ENCODE measurements at places on chromosomes 1 and 21.
A peak's percentile ranks its signal among the peaks of the same experiment; 100 is the strongest.

- no peak for DNase-seq
Measured at GRCh38 chr1:51000651-51001050, 30.6 kb downstream of the CDKN2C start.

DNA sequence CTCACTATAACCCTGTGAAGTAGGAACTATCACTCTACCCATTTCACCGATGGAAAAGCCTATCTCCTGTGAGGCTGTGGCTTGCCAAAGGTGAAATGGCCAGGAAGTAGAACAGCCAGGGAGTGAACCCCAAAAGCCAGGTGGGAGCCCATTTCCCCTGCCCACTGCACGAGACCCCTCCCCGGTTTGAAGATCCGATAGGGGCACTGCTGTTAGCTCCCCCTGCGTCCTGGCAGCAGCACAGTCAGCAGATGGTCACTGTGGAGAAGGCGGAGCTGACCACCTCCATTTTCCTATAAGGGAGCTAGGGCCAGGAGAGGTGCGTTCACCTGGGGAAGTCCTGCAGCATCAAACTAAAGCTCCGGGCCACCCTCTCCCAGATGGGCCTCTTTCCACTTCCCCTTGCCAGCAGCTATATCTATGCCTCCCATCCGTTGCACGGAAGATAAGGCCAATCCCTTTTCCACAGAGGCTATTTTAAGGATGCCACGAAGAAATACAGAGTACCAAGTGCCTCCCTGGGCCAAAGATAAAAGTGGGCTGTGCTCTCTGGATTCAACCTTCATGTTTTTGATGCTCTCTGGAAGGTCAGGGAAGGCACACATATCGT lies 7.8 kb downstream of the ERG start:
- DNase-seq = no peak

- DNase-seq = no peak
Measured at GRCh38 chr1:185896863-185897262, 162.7 kb downstream of the HMCN1 start.

- DNase-seq = no peak
Measured at GRCh38 chr1:26780344-26780957, 7.3 kb upstream of the PIGV start.

GRCh38 chr1:245988393-245989078 lies 518.5 kb downstream of the SMYD3 start:
- no peak for DNase-seq

DNA sequence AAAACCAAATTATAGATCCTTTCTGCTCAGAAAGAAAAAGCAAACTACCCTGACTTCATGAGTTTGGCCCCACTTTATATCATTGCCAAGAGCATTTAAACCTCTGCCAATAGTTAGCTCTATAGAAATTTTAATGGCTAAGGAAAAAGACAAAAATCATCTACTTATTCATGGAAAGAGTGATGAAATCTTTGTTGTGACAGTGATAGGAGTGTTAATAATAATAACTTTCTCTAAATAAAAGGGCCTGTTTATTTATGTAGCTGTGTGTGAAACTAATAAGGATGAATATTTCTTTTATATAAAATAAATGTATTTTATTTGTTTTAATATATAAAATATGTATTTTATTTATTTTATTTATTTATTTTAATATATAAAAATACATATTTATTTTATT lies 6.4 kb downstream of the CHODL start:
- no peak for DNase-seq

DNA sequence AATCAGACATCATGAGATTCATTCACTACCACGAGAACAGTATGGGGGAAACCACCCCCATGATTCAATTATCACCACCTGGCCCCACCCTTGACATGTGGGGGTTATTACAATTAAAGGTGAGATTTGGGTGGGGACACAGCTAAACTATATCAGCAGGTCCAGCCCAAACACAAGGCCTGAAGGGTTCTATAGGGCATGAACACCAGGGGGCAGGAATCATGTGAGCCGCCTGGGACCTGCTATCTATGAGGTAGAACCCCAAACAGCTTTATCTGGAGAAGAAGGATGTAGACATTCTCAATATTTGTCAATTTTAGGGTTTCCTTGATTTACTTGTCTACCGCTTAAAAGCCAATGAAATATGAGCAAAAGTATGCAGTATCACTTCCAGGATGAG lies 294.9 kb upstream of the DEPDC1 start:
- no peak for DNase-seq

DNA sequence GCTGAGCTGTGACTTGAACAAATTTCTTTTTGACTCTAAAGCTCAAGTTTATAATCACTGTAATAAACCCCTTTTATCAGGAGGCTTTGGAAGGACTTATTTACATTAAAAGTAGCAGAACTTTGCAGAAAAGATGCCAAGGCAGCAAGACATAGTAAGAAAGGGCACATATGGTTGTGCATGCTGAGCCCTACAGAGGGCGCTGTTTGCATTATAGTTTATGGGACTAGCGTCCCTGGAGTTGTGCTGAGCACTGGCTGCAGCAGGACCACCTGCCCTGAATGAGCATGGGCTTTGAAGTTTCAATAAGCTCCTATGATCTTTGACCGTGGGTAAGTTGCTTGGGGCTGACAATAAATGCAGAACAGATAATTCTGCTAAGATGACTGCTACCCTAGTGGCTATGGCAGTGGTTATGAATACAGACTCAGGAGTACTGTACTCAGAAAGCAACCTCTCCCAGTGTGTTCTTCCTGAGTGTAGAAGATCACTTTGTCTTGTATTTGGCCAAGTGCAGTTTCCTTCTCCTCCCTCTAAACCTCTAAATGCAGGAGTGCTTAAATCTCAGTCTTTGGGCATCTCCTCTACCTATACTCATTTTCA lies 45.4 kb upstream of the USP1 start:
- DNase-seq = peak; percentile 45

DNA sequence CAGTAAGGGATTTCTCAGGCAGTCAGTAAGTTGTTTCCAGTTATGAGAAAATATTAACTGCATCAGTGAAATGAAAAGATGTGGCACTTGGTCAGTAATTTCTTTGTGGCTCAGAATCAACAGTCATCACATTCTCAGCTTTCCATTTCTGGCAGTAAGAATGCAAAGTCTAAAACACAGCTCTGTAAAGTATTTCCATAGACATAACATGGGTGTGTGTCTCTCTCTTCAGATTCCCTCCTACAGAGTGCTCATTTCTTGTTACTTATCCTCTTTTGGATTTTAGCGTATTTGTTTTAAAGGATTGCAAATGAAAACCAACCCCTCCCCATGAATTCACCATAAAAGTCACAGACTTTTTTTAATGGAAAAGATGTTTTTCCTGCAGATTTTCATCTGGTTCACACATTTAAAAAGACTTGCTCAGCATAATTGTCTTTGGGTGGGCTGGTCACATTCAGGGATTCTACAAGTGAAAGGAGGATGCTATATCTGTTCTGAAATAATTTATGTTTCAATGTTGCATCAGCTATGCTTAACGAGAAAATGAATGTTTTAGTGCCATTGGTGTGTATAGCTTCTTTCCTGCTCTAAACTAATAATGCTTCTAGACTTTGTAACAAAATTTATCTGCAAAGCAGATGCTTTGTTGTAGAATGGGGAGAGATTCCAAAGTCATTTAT lies 34.6 kb upstream of the CD55 start:
- DNase-seq = no peak

DNA sequence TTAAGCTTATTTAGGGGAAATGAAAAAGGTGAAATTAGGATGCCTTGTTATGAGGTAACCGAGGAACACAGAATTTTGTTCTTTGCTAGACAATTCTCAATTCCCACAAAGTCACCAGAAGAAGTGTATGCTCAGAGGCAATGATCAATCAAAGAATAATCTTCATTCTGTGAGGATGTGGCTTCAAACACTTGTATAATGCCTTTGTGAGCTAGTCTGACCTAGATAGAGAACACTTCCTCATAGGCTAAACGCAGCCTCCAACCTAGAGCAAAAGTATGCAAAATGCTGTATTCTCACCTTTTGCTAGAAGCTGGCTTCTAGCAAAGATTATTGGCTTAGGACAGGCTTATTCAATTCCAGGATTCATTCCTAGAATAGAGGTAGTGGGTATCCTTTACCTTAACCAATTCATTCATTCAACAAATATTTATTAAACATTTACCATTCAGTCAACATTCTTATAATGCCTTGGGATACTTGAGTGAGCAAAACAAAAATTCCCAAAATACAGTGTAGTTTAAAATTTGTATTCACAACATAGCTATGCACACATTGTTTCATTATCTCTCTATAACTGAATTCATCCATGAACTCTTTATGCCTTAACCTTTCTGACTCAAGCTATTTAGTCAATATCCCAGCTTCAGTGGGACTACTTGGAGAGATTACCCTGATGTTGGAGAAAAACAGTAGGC lies 530.2 kb downstream of the PTPRC start:
- no peak for DNase-seq

GRCh38 chr1:227789084-227790033 lies 26.1 kb upstream of the PRSS38 start:
- no peak for DNase-seq

DNA sequence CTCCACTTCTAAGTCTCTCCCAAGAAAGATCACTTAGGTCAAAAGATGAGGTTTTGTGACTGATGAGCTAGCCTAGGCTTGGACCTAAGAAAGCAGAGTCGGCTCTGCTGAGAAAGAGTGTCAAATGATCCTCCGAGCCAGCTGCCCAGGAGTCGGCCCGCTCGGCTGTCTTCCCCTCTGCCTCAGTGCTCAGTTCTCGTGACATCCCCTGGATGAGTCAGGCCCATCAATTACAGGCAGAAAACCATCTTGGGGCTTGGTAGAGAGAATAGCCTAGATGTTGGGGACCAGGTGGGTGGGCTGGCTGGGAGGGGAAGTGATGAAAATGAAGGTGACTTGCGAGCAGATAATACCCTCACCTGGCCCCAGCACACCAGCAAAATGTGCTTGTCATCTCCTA lies 60.5 kb downstream of the SLC66A1 start:
- DNase-seq = no peak

- DNase-seq = no peak
Measured at GRCh38 chr1:59731591-59731990, 83.2 kb upstream of the HOOK1 start.

DNA sequence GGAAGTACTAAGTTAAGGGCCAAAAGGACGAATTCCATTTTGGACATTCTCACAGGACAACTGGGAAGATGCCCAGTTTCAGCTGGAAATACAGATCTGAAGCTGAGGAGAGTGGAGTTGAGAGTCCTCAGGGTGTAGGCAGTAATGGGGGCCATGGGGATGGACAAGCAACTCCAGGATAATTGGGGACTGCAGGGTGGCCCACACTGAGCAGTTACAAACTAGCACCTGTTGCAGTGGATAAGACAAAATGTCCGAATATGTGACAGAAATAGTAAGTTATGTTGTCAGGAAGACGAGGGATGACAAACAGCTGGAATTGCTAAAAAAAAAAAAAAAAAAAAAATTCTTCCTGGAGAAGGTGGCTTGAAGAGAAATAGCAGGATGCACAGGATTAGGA lies 34.6 kb upstream of the KANK4 start:
- DNase-seq = no peak

DNA sequence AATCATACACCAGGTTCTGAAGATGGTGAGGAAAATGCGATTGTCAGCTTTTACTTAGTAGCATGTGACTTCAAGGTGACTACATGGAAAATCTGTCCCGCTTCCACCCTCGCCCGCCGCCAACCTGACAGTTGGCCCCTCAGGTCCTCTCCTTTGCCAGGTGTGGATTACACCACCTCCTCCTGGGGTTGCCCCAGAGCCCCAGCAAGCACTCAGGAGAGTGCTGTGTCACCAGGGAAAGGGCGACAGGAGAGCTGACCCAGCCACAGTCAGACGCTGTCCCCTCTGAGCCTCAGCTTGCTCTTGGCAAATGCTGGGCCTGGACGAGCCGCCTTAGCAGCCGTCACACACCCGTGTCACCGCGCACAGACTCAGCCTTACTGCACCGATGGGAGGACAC lies 17.9 kb downstream of the PTTG1IP start:
- peak; percentile 36 for DNase-seq

- DNase-seq = no peak
Measured at GRCh38 chr21:35637431-35637830, 422.9 kb downstream of the SETD4 start.

GRCh38 chr1:92736395-92736794 lies 48.5 kb downstream of the EVI5 start:
- no peak for DNase-seq

GRCh38 chr1:174812016-174812415 lies 187.7 kb upstream of the CACYBP start:
- DNase-seq = no peak

GRCh38 chr1:238658763-238659162 lies 727.6 kb upstream of the CHRM3 start:
- DNase-seq = no peak

GRCh38 chr1:151108331-151108730 lies 37.8 kb downstream of the GABPB2 start:
- DNase-seq = no peak

- DNase-seq = peak; percentile 84
Measured at GRCh38 chr1:43763497-43763973, 56.2 kb downstream of the ST3GAL3 start.

DNA sequence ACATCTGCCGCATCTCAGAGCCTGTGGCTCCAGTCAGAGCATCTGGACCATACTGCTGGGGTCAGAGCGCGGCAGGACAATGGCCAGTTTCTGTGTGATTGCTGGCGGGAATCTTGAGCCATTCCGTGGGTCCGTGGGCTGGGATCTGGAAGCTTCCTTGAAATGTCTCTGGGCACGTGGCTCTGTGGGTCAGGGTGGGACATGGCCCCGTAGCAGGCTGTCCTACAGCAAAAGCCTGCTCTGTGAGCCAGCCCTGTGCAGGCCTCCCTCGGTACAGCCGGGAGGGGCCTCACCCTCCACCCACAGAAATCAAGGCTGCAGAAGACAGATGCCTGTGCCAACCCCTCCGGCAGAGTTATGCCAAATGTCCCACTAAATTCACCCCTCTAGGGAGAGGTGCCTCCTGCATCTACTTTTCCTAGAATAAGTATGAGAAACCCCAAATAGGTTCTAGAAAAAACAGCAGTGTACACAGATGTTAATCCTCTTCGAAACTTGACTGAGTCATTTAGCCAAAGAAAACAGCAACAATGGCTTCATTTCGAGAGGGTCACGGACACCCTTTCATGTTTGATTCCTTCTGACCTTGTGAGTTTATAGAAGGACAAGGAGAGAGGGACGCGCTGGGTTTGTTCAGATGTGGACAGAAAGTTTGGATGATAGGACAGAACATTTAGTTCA lies 27.8 kb downstream of the COL18A1 start:
- DNase-seq = no peak

DNA sequence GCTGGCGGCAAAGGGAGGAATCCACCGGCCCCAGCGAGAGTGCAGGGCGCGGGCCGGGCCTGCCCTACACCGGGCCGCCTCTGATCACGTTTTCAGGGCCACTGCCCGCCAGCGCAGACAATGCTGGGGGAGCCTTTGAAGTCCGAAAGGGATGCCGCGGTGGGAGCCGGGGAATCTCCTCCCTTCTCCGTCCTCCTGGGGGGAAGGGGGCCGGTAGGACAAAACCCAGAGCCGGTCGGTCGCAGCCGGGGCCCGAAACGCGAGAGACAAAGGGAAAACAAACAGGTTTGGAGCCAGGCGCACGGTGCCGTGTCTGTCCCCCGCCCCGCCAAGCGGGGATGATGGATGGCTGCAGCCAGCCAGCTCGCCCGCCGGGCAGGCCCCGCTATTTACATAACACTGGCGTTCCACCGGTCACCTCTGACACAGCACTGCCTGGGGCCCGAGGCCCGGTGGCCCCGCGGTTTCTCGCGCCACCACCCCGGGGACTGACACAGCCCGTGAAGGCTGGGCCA lies 92.0 kb downstream of the CASZ1 start:
- DNase-seq = no peak

GRCh38 chr1:204731985-204732575 lies 46.5 kb upstream of the LRRN2 start:
- no peak for DNase-seq
